ENCODE measurements at places on chromosomes 12 and 14. TPM values are rescaled to one million over a fixed set of nuclear protein-coding genes. Genes with fewer than 3 reads are reported as not detected.

The SCNN1A gene
- polyA plus RNA-seq: 80.1 TPM

The CPNE6 gene
- polyA plus RNA-seq: 0.18 TPM

The CELA1 gene
- not detected for polyA plus RNA-seq

The CHMP4A gene
- 63.7 TPM for polyA plus RNA-seq

The GPR137C gene
- polyA plus RNA-seq: 12.3 TPM

The SELPLG gene
- 1.3 TPM for polyA plus RNA-seq

The TSPAN8 gene
- polyA plus RNA-seq: 26.7 TPM

The RHOJ gene
- polyA plus RNA-seq: 21.8 TPM

The ADAM20 gene
- 0.38 TPM for polyA plus RNA-seq

The TCTN2 gene
- 41.6 TPM for polyA plus RNA-seq

The LTB4R2 gene
- 4.6 TPM for polyA plus RNA-seq

The TDP1 gene
- polyA plus RNA-seq: 29.4 TPM

The CDCA3 gene
- polyA plus RNA-seq: 42.7 TPM

The IFNG-AS1 gene
- polyA plus RNA-seq: 0.28 TPM

The SMCO2 gene
- 0.60 TPM for polyA plus RNA-seq

The ASB2 gene
- 0.40 TPM for polyA plus RNA-seq

The NCAPD2 gene
- polyA plus RNA-seq: 83.5 TPM

The OR11H6 gene
- not detected for polyA plus RNA-seq

The FAM181A gene
- polyA plus RNA-seq: not detected

The ATP23 gene
- polyA plus RNA-seq: 11.0 TPM

The TCHP gene
- 32.3 TPM for polyA plus RNA-seq

The RFX4 gene
- polyA plus RNA-seq: 0.20 TPM
